Right hindlimb (tissue), 1 donor: ENCODE measurements at places on chromosomes 5 and 9.
A peak's percentile ranks its signal among the peaks of the same experiment; 100 is the strongest.

DNA sequence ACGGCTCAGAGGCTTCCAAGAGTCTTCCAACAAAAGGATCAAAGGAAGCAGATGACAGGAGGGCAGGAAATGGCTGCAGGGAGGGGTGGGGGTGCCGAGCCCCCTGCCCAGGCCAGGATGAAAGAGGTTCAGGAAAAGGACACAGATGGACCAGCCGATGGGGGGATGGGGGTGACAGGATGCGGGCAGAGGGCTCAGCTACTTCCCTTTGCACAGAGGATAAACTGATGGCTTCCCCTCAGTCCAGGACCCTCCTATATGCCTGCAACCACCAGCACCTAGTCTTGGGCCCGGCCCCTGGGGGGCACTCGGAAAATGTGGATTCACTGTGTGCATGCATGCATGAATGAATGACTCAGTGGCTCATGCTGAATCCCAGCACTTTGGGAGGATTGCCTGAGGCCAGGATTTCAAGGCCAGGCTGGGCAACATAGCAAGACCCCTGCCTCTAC is 148.2 kb downstream of the C9orf50 start:
- DNase-seq: peak; percentile 39

GRCh38 chr9:121261107-121261460 is 6.9 kb upstream of the GSN start:
- DNase-seq: peak; percentile 81

GRCh38 chr5:16043349-16043965 is 136.1 kb downstream of the MARCHF11 start:
- no peak for DNase-seq

GRCh38 chr5:170656346-170656745 is 127.2 kb upstream of the GABRP start:
- no peak for DNase-seq

DNA sequence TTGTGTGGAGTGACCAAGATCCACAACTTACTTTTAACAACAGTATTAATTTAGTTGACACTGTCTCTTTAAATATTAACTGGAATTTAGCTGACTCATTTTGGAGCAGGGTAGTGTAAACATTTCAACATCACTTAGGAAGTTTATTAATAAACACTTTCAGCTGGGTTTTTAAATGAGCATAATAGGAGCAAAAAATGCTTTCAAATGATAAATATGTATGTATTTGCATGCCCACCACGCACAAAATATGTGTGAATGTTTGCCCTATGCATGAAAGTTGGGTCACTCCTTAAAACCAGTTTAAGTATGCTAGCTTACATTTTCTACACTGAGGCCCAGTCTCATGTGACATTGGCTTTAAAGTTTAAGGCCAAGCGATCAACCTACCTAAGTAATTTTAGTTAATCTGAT is 2.9 kb downstream of the ZFAND5 start:
- no peak for DNase-seq

- DNase-seq: no peak
Observed at GRCh38 chr9:38417003-38417945, 7.0 kb downstream of the IGFBPL1 start.

GRCh38 chr5:172797771-172798191 is 26.8 kb upstream of the DUSP1 start:
- no peak for DNase-seq

GRCh38 chr5:9423571-9423970 is 122.3 kb downstream of the SEMA5A start:
- no peak for DNase-seq

GRCh38 chr9:37542488-37542887 is 33.7 kb downstream of the FBXO10 start:
- no peak for DNase-seq

GRCh38 chr5:86765778-86766502 is 148.2 kb downstream of the COX7C start:
- no peak for DNase-seq

DNA sequence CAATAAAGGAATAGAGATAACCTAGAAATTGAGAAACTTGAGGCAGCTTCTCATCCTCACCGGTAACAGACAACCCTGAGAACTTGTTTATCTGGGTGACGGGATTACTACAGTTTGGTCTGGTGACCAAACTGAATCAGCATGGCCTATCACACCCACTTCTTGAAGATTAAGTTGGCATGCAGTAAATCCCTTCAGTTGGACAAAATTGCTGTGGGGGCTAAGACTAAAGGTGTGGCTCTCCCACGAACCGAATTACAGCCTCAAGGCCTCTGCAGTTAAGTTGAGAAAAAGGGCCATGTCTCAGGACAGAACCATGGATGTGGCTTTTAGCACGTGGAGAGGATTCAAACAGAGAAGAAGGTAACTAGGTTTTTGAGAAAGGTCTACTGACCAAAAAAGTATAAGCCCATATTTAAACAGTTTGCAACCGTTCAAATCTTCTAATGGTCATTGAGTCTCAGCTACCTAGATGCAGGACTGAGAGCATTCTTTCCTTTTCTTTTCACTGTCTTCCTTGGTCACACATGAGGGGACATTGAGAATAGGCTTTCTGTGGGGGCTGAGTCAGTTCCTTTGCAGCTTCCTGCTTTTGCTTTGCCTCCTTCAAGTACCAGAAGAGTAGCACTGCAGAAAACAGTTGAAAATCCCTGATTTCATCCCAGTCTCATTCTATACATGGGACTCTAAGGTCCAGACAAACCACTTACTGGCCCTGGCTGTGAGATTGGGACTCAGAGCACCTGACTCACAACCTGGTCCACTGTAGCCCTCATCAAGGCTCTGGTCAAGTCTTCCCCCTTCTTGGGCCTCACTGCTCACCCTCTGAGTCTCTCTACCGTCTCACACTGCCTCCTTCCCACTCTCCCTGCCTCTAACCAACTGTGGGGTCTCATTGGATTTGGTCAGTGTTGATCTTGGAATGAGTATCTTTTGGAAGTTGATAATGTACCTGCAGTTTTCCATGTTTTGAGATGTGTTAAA is 30.9 kb downstream of the PDE6A start:
- no peak for DNase-seq

- peak; percentile 40 for DNase-seq
Observed at GRCh38 chr5:157449011-157449723, 10.8 kb upstream of the NIPAL4 start.

- DNase-seq: no peak
Observed at GRCh38 chr9:102499468-102499867, 495.7 kb upstream of the CYLC2 start.

DNA sequence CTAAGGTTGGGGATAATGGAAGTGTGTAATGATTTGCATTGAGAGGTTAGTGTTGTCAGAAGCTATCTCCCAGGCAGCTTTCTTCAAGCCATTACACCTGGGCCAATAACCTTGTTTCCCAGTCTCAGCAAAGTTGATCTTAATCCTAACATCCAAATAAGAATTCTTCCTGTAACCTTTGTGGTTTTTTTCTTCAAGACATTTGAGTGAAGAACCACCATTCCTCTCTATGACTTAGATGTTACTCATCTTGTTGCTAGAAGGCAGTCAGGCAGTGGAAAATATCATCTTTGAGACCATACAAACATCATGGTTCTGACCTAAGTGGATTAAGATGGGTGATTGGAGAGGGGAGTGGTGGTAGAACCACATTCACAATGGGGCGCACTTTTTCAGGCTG is 103.5 kb downstream of the NDUFAF2 start:
- DNase-seq: no peak

- DNase-seq: no peak
Observed at GRCh38 chr5:4661326-4661725, 478.8 kb upstream of the ADAMTS16 start.

GRCh38 chr5:72499730-72500129 is 7.5 kb downstream of the ZNF366 start:
- peak; percentile 70 for DNase-seq

DNA sequence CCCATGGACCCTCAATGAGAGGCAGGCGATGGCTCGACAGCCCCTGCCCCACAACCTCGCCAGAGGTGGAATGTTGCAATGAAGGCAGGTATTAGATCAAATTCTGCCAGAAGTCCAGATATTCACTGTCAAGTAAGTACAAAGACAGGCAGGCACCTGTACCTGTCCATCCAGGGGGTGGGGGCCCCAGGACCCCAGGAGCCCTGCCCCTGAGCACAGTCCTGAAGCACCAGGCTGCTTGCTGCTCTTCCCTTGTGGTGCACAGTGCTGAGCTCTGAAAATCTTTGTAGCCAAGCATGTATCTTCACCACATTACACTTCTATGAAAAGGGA is 26.2 kb upstream of the HMCN2 start:
- DNase-seq: no peak

DNA sequence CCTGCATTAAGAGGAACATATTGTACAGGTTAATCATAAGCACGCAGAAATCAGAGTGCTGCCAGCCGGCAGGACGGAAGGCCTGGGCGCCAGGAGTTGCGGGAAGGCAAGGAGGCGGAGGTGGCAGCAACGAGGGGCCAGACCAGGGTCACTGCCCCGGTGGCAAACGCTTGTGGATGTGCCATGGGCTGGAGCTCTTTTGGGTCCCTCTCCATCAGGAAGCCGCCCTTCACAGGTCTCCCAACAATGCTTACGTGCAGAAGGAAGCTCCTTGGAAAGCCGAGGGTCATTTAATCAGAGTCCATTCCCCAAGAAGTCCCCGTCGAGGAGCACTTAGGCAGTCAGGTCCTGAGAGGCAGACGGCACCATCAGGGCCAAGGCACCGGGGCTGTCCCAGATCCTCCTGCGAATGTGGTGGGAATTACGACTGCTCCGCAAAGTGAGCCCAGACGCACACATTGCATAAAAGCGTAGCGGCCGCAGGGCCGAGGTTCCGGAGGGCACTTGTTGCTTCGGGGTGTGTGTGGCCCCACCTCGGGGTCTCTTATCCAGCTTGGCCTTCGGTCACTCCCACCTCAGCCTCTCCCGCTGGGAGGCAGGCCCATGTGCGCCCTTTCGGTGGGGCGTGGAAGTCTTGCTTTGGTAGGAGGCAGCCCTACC is 20.5 kb downstream of the MRPL36 start:
- no peak for DNase-seq

GRCh38 chr5:181242031-181242451 is 1.7 kb downstream of the RACK1 start:
- no peak for DNase-seq

- DNase-seq: no peak
Observed at GRCh38 chr5:132103969-132104391, 30.4 kb downstream of the CSF2 start.

GRCh38 chr9:94085062-94085639 is 887 bp downstream of the PTPDC1 start:
- DNase-seq: no peak

DNA sequence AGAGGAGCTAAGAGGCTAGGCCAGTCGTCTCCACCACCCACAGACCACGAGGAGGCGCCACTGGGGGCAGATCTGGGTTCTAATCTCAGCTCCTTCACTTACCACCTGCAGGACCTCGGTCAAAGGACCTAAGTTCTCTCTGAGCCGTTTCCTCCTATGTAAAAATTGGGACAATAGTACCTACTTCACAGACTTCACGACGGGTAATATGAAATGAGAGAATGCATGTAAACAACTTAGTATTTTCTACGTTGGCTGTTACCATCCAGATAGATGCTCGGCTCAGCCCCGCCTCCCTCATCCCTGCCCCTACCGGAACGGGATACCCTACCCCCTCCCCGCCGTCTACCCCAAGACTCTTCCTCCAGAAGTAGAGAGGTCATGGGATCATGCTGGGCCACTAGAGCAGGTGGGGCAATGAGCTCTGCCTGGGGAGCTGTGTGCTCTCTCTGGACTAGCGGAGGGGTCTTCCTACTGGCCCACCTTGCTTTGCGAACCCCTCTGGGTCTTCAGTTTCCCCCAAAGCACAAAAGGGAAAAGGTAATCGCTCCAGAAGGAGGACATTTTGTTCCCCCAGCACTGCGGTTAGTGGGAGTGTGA is 541 bp downstream of the GNPDA1 start:
- peak; percentile 27 for DNase-seq

GRCh38 chr9:130217838-130218237 is 45.6 kb downstream of the NCS1 start:
- DNase-seq: no peak
